ENCODE measurements at places on chromosomes 4 and X.
A peak's percentile ranks its signal among the peaks of the same experiment; 100 is the strongest.

DNA sequence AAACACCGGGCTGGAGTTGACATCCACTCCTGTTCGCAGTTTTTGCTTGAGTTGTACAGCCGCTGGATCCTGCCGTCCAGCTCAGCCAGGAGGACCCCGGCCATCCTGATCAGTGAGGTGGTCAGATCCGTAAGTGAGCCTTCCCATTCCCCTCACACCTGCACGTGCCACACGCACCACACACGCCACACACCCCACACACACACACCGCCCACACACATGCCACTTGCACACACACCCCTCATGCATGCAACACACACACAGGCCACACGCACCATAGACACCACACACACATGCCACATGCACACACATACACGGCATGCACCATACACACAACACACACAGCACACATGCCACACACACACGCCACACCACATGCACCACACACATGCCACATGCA lies 20.1 kb upstream of the MSANTD1 start:
- DNase-seq = no peak

GRCh38 chr4:40962551-40963180 lies 212.9 kb downstream of the NSUN7 start:
- DNase-seq = no peak

- peak; percentile 84 for DNase-seq
Measured at GRCh38 chr4:10554694-10555093, 97.5 kb upstream of the ZNF518B start.

DNA sequence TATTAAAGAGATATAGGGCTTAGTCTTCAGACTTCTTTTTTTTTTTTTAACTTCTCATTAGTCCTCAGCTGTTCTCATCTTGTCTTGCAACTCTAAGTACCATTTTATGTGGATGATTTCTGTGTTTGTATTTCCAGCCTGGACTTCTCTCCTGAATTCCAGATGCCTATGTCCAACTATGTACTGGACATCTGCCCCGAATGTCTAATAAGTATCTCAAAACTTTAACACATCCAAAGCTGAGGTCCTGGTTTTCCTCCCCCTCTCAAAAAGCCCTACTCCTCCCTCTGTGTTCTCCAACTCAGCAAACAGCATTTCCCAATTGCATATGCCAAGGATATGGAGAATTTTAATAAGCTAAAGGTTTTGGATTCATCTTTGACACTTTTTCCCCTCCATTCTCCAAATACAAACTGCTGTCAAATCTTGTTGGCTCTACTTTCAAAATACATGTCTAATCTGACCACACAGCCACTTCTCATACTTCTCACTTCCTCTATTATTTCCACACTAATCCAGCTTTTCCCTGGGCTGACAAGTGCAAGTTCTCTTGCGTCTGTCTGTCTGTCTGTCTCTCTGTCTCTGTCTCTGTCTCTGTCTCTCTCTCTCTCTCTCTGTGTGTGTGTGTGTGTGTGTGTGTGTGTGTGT lies 79.8 kb downstream of the CLCN5 start:
- DNase-seq = peak; percentile 64

- DNase-seq = peak; percentile 64
Measured at GRCh38 chrX:104113222-104113965, 1.1 kb downstream of the ZCCHC18 start.

DNA sequence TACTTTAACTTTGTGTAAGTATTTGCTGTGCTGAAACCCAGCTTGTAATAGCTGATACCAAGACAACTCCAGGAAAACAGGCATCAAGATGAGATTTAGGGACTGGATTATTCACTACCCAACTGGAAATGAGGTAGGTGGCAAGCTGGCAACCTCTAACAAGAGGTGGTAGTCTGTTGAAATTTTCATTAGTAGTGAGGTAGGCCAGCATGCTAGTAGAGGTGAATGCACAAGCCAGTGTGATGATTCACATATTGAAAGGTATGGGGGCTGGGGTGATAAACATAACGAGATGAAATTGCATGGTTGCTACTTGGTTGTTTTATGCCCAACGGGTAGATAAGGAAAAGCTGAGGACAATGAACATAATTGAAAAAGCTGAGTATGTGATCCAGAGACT lies 8.5 kb upstream of the TMPRSS11D start:
- DNase-seq = no peak

DNA sequence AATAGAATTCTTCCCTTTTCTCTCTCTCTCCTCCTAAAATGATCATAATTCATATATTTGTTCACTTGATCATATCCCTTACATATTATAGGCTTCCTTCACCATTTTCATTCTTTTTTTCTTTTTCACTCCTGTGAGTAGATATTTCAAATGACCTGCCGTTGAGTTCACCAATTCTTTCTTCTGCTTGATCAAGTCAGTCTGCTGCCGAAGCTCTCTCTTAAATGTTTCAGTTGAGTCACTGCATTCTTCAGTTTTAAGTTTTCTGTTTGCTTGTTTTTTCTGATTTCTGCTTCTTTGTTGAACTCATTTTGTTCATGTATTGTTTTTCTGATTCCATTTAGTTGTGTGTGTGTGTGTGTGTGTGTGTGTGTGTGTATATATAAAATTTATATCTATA lies 354.3 kb downstream of the GPAT3 start:
- DNase-seq = no peak

DNA sequence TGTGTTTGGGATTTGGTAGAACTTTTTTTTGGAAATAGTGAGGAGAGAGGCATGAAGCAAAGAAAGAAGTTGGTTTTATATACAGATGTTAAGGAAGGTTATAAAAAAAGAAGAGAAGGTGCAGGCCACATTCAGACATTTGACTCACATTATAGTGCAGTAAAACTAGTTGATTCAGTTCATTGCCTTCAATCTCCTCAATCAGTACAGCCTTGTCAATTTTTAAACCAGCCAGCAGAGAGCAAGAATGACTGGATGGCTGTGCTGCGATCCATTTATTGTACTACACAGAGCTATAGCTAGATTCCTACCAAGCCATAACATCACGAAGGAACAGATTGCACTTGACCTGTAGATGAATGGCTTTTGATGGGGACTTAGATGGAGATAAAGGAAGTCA lies 79.7 kb upstream of the LSM6 start:
- DNase-seq = no peak

- DNase-seq = no peak
Measured at GRCh38 chr4:1978226-1978625, 30.5 kb downstream of the NELFA start.

GRCh38 chrX:119028733-119029330 lies 44.0 kb upstream of the CT47C1 start:
- peak; percentile 30 for DNase-seq

DNA sequence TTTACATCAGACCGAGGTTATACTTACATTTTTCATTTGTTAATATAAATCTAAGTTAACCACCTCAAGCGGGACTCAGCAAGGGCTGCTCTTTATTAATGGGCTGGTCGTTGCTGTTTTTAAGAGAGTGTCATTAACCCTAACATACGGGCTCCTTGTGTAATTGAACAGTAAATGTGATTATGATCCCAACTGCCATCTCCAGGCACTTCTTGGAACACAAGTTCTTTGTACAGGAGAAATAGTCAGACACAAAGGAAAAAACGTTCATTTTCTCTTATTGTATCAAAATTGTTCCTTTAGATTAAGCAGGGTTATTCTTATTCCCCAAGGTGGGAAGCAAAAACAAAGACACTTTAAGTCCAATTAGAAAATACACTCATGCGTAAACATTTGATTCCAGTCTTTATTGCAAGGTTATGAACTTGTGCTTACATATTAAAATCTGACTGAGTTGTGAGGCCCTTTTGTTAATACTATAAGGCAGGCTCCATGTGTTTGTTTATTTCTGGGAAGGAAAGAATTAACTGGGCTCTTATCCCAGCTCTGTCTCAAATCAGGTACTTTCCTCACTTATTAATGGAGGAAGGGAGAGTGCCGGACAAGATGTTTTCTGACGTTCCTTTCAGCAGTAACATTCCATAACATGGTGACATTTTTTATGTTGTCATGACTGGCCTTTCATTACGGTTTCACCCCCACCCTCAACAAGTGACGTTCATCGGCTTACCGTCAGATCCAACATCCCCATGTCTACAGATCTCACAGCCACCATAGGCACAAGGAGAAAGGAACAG lies 95.9 kb downstream of the RASL11B start:
- DNase-seq = no peak

GRCh38 chrX:136828830-136829229 lies 48.1 kb upstream of the ARHGEF6 start:
- no peak for DNase-seq

Measured in OCI-M1 (cell line).